ENCODE measurements at places on chromosomes 16 and 17.

GRCh38 chr17:73625006-73625405 is 19.2 kb downstream of the SDK2 start:
- DNase-seq: no peak

GRCh38 chr16:53147500-53148065 is 92.8 kb downstream of the CHD9 start:
- no peak for DNase-seq

- no peak for DNase-seq
These were observed 690 bp downstream of the PITPNC1 start for GRCh38 chr17:67377488-67378453.

GRCh38 chr16:14063618-14064581 is 7.2 kb upstream of the MRTFB start:
- DNase-seq: no peak

GRCh38 chr16:19177111-19177739 is 9.2 kb downstream of the SYT17 start:
- no peak for DNase-seq

- no peak for DNase-seq
These were observed 467.3 kb downstream of the KCNJ2 start for GRCh38 chr17:70636517-70637133.

- DNase-seq: no peak
These were observed 476 bp downstream of the KCNH4 start for GRCh38 chr17:42180411-42180921.

DNA sequence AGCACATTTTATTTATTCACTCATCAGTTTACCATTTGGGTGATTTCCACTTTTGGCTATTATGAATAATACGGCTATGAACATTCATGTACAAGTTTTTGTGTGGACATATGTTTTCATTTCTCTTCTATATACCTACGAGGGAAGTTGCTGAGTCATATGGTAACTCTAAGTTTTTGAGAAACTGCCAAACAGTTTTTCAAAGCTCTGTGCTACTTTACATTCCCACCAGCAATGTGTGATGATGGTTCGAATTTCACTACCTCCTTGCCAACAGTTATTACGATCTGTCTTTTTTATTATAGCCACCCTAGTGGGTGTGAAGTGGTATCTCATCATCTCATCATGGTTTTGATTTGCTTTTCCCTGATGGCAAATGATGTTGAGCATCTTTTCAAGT is 63.7 kb upstream of the MRTFB start:
- no peak for DNase-seq

DNA sequence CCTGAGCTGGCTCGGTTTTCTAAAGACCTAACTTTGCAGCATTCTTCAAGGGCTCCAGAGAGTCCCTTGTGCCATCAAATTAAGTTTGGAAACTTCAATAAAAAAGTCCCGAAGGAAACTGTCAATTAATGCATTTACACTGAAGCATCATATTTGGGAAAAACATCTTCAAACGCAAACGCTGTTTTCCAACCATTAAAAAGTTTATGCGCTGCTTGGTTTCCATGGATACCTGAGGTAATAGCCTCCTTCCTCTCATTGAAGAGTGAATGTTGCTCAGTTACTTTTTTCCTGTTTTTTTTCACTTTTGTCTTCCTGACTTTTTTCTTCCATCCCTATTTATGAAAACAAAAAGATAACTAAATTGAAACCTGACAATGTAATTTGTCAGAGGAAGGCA is 399.1 kb downstream of the MAF start:
- DNase-seq: no peak

DNA sequence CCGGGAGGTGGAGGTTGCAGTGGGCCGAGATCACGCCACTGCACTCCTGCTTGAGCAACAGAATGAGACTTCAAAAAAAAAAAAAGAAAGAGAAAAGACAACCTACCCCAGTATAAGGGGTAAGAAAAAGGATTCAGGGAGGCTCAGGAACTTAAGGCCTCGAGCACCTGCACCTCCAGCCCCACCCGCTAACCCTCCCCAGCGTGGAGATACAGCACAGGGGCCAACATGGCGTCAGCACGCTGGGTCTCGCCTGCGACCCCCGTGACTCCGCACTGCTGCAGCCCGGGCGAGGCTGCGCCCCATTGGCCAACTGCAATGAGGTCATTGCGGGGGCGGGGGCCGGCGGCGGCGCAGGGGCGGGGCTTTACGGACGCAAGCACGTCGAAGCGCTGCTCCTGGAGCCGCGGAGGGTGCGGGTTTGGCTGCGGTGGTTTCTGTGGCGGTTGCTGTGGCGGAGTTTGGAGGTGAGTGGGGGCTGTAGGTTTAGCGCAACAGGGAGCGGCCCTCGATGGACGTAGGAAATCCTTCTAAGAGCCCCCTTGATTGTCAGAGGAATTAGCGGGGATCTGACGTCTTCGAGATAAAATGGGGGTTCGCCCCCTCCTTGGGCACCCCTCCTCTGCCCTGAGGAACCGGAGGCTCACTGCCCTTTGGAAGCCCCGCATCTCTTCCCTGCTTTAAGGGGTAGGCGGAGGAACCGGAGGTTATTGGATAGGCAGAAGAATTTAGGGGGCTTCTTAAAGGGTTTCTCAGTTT is at the start of gene ATP6V0A1:
Gene ATP6V0A1, plus strand, starts transcription at position 382 of the 759 bp plus-strand sequence. CDS start 2,017 bp downstream, outside the sequence.
- peak; percentile 63 for DNase-seq

GRCh38 chr17:48433896-48434295 is 3.9 kb upstream of the SKAP1 start:
- DNase-seq: no peak

GRCh38 chr17:36932694-36933511 is 4.4 kb upstream of the LHX1 start:
- no peak for DNase-seq

- no peak for DNase-seq
These were observed 105.3 kb downstream of the VPS53 start for GRCh38 chr17:609232-609810.

DNA sequence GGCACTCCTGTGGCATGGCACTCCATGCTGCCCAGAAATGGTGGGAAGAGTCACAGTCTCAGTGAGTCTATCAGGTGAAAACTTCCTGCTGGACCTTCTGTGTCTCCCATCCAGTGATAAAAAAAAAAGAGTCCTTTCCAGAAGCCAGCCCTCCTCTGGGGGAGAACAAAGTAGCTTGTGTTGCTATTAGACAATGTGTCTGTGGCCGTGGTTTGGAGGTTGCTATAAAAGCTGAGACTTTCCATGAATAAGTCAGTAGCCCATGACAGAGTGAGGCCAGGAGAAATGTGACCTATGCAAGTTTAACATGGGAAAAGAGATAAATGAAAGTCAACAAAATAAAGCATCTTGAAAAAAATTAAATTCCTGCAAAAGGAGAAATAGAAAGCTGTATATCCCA is 250.7 kb upstream of the MON1B start:
- DNase-seq: no peak

DNA sequence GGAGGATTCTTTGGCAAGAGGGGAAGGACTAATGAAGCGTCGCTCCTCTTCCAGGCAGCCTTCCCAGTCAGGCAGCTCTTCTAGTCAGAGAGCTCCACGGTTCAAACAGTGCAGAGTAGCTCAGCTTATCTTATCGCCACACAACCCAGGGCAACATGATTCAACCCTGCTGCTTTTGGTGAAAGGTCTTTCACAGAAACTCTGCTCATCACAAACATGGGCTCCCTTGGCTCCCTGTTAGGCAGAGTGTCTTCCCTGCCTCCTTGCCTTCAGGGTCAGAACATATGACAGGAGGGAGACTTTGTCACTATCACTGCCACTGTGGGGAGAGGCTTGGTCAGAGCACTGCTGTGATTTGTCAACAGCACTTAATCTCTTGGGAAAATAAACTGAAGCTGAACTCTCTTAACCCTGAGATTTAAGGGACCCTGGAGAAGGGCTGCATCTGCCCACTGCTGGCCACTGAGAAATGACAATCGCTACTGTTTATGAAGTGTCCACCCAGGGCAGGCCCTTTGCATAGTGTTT is 6.9 kb upstream of the SLC13A2 start:
- DNase-seq: no peak

- no peak for DNase-seq
These were observed 15.9 kb upstream of the MEIOB start for GRCh38 chr16:1887711-1888354.

DNA sequence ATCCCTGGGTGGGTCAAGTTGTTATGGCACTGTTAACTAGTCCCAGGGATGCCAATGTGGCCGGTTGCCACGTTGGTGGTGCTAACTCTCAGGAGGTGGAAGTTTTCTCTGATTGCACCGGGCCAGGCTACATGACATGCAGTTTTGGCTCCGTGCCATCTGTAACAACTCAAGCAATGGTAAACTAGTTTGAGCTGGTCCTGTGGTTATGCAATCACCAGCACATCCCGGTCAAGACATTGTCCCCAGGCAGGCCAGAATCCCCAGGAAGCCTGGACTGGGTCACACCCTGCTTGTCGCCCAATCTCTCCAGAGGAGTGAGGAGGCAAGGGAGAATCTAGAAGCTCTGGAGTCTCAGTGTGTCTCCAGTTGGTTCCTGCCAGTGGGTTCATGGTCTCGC is 10.1 kb upstream of the CCL17 start:
- DNase-seq: no peak

GRCh38 chr16:75416904-75417565 is 16.3 kb downstream of the CFDP1 start:
- DNase-seq: no peak

- DNase-seq: no peak
These were observed 12.0 kb downstream of the CHST6 start for GRCh38 chr16:75483222-75483621.

DNA sequence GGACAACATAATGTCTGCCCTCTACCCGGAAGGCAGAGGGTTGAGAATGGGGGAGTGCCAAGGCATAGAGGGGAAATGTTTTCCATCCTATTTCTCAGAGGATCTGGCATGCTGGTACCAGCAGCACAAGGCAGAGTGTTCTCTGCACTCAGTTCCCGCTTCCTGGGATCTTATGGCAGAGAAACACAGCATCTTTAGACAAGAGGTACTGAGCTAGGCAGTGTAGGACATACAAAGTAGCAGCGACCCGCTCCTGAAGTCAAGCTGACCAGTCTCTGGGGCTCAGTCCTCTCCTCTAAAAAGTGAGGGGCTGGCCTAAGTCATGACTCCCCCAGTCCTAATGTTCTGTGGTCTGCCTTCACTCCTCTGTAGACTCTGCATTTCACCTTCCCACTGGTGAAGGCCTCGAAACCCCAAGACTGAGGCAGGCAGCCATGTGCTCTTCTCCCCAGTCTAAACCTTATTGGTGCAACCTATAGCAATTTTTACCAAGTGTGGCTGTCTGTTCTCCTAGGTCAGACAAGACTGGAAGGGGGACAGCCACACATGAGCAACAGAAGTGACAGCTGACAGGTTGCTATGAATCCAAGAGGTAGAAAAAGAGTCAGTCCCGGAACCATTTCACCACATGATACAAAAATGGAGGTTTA is 11.3 kb upstream of the TSPOAP1 start:
- DNase-seq: no peak

- DNase-seq: no peak
These were observed 22.0 kb downstream of the GOSR2 start for GRCh38 chr17:46944931-46945330.

DNA sequence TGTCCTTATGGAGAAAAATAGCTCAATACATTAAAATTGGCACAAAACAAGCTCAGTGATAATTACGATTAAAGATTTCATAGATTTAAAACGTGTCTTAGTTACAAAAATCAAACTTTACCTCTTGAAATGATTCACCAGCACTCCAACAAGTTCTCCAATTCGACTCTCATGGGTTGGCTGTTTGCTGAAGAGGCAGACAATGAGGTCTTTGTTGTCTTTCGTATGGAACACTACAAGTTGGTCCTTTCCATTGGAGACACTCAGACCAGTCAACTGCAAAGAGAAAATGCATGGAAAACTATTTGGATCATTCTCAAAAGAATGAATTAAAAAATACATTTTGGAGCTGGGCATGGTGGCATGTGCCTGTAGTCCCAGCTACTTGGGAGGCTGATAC is 118.2 kb downstream of the CDK5R1 start:
- no peak for DNase-seq

DNA sequence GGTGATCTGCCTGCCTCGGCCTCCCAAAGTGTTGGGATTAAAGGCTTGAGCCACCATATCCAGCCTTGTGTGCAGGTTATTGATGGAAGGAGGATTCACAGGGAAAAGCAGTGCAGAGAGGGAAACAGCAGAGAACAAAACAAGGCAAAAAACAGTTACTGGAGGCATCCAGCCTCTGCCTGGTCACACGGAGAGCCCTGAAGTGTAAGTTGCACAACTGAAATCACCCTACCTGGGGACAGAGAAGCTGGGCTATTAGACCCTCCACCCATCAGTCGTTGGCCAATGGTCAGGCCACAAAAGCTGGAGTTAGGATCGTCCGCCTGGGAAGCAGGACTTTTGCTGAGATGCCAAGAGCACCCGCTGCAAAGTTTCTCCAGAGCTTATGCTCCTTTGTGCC is 57.9 kb upstream of the BCO1 start:
- no peak for DNase-seq

DNA sequence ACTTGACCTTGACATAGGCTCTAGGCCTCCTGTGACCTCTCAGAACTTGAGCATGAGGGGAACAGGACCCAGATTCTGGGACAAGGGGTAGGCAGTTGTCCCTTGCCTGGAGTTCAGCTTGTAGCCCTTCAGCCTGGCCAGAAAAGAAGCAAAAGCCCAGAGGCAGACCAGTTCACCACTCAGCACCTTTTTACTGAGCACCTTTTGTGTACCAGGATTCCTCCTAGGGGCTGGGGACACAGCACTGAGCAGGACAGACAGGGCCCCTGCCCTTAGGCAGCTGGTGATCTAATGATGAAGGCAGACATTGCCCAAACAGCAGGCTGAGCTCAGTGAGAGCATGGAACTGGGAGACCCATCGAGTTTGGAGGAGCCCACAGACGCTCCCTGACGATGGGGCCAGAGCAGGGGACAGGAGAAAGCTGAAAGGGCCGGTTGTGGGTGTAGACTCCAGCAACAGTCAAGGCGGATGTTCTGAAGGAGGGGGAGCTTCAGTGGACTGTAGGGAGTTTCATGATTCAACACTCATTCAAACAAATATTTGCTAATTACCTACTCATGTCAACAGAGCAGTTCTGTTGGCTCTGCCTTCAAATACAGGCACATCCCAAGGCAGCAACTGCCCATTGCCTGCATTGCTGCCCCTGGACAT is 32.0 kb downstream of the SBK1 start:
- no peak for DNase-seq

DNA sequence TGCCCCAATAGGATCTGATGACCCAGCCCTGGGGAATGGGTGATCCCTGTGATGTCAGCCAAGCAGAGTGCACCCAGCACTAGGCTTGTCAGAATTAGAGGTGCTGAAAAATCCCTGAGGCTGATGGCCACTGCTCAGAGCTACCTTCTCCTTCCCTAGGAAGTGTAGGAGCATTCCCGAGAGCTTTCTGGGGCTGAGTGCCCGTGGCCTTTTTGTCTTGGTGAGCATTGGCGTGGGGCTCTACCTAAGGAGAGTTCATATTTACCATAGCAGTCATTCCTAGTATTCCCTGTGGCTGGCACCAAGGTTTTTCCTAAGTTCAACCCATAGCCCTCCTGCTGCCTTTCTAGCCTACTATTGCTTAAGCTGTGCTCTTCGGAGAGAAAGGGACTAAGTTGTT is 22.6 kb upstream of the ARHGAP23 start:
- no peak for DNase-seq

GRCh38 chr16:66289051-66289680 is 77.3 kb upstream of the CDH5 start:
- no peak for DNase-seq

- DNase-seq: no peak
These were observed 83.4 kb downstream of the ZDHHC7 start for GRCh38 chr16:84927621-84928591.

- DNase-seq: no peak
These were observed 52.6 kb downstream of the PLCG2 start for GRCh38 chr16:81831722-81832126.

GRCh38 chr17:56765449-56765848 is 68.3 kb downstream of the C17orf67 start:
- no peak for DNase-seq

Data from cerebellar nuclear complex (tissue), 1 donor.